Pulmonary artery endothelial cell (primary cell): ENCODE measurements at places on chromosomes 6 and 20. TPM values are rescaled to one million over a fixed set of nuclear protein-coding genes. Genes with fewer than 3 reads are reported as not detected.

DNA sequence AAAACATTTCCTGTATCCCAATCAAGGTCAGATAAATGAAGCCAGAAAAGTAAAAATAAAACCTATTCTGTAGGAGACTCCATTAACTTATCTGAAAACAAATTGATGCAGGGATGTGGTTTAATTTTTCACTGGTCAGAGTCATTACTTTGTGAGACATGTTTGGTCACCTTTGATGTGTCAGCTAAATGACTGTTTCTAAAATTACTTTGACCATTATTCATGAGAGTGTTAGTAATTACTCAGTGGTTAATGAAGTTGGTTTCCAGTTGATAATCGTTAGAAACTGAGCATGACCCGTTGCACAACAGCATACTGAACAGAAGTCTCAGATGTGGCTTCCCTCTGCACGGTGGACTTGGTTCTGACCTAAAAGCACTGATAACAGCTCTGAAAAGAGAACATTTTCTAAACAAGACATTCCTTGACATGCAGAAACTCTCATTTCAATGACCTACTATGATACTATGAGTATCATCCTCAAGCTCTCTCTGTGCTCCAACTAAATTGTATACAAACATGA, 410.5 kb upstream of the RNF217 start:
- no peak for DNase-seq

- DNase-seq: no peak
These were observed 33.1 kb upstream of the ASF1A start for GRCh38 chr6:118860880-118861279.

GRCh38 chr6:25118038-25118437, 161.1 kb upstream of the CARMIL1 start:
- no peak for DNase-seq

DNA sequence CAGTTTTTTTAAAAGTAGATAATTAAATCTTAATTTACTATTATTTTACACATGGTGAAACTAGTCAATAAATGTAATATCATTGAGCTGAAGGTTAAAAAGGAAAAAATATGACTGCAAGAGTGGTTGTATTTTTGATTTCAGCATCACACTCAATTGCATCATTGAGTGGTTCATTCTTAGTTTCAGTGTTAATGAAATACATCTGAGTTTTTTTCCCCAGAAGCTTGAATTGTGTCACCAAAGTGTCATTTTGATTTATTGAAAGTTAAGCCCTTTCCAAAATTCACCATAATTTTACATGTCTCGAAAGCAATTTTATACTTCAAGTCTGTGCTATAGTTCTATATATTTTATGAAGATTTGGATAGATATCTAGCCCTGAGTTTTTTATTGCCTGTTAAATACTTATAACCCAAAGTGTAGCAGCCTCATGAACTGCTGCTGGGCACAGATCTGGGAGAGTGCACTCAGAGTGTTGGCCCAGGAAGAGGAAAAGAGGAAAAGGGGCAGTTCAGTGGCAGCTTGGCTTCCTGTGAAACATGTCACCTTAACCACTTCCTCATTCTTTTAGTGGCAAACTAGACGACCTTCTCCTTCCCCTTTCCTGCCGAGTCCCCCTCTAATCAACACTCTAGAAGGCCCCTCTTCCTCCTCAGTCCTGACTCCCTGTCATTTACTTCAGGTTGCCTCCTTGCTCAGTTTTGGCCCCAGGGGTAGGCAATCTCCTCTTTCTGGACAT, 140.7 kb downstream of the ESR1 start:
- DNase-seq: no peak

GRCh38 chr6:163459536-163459935, 45.0 kb downstream of the QKI start:
- DNase-seq: no peak

DNA sequence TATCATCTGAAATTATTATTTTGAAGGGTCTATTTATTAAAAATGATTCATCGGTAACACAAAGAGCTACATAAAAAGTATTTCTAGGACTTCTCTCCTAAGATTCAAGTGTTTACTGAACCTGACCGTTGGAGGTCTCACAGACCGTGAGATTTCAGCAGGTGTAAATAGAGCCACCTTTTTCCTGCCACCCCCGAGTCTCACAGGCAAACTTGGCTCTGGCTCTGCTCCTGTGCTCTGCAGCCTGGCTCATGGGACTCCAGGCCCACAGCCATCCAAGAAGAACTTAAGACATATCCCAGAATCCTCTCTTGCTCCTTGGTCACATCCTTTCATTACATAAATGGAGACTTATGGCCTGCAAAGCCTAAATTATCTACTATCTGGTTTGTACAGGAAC, 67.8 kb upstream of the AGPAT4 start:
- no peak for DNase-seq

DNA sequence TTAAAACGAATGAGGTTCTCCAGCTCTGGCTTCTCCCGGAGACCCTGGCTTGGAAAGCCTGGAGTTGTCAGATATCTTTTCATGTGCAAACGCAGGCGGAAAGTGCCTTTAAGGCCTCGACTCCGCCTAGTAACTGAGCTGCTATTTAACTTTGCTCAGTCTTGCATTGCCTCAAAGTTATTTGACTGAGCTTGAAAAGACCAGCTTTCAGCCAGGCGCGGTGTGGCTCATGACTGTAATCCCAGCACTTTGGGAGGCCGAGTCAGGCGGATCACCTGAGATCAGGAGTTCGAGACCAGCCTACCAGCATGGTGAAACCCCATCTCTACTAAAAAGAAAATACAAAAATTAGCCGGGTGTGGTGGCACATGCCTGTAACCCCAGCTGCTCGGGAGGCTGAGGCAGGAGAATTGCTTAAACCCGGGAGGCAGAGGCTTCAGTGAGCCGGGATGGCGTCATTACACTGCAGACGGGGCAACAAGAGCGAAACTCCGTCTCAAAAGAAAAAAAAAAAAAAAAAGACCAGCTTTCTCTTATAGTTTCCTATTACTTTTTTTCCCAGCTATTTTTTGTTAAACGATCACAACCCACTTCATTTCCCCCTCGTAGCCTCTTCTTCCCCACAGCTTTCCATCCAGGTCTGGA, 1.9 kb downstream of the GCNT2 start:
- no peak for DNase-seq

DNA sequence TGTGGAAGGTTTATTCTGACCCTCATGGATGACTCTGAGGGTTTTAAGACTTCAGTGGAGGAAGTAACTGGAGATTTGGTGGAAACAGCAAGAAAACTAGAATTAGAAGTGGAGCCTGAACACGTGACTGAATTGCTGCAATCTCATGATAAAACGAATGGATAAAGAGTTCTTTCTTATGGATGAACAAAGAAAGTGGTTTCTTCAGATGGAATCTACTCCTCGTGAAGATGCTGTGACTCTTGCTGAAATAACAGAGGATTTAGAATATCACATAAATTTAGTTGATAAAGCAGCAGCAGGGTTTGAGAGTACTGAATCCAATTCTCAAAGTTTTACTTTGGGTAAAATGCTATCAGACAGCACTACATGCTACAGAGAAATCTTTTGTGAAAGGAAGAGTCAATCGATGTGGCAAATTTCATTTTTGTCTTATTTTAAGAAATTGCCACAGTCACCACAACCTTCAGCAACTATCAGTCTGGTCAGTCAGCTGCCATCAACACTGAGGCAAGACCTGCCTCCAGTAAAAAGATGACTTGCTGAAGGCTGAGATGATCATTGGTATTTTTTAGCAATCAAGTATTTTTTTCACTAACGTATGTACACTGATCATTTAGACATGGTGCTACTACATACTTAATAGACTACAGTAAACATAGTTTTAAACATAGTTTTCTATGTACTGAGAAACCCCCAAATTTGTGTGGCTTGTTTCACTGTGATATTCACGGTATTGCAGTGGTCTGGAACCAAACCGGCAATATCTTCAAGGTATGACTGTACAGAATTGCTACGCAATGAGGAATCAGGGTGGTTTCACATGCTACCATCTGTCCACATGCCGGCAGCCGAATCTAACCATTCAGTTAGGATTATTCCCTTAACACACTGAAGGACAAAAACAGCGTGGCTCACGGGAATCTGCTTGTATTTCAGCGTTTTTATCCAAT, 149.0 kb downstream of the MYB start:
- no peak for DNase-seq

- no peak for DNase-seq
These were observed 171.1 kb upstream of the SPTLC3 start for GRCh38 chr20:12837646-12838045.

GRCh38 chr6:3869284-3869631, 20.1 kb downstream of the FAM50B start:
- no peak for DNase-seq

The LPA gene
- not detected in 2 replicates for total RNA-seq

The PTK6 gene
- 0.07 and 0.13 TPM in 2 replicates for total RNA-seq

The NCR2 gene
- total RNA-seq: not detected in 2 replicates

The SIRPB2 gene
- 1.2 and 1.6 TPM in 2 replicates for total RNA-seq

- no peak for DNase-seq
These were observed 165.1 kb downstream of the ARID1B start for GRCh38 chr6:156942266-156942665.

The RIPOR3 gene
- total RNA-seq: under 0.01 TPM in 1 of 2 replicates, not detected in the other

- DNase-seq: no peak
These were observed 382.3 kb downstream of the CD83 start for GRCh38 chr6:14499841-14500240.

DNA sequence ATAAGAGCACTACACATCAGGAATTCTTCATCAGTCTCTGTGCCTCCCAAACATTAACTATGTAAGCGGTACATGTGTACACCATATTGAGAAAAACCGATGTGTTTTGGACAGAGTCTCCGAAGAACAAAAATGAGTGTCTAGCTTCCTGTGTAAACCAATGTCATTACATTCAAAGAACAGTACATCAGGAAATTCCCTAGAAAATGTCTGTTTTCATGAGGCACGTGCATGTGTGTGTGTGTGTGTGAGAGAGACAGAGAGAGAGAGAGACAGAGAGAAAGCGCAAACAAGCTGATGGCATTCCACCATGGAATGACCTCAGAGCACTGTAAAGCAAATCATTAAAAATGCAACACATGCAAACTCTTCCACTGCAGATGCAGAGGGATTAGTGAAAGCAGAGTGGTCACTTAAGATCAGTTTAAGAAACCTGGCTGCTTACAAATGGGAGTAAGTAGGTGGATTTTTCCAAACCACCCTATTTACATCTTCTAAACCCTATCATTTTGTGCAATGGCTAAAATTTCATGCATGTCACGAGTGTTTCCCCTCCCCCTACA, 133.9 kb downstream of the HIVEP2 start:
- no peak for DNase-seq

DNA sequence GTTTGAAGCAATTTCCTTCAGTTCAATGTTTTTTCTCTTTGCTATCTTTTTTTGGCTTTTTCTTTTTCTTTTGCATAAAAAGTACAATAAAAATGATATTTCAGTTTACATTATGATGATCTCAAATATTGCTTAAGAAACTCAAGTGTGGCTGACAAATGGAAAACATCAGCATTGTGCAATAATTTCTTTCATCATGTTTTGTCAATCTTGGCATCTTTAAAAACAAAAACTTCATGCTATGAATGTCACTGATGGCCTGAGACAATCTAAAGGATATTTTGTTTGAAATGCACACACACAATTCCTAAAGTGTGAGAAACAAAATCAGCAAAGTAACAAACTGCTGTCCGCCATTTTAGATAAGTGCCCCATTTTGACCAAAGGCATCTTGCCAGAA, 13.9 kb upstream of the MTCL3 start:
- no peak for DNase-seq

DNA sequence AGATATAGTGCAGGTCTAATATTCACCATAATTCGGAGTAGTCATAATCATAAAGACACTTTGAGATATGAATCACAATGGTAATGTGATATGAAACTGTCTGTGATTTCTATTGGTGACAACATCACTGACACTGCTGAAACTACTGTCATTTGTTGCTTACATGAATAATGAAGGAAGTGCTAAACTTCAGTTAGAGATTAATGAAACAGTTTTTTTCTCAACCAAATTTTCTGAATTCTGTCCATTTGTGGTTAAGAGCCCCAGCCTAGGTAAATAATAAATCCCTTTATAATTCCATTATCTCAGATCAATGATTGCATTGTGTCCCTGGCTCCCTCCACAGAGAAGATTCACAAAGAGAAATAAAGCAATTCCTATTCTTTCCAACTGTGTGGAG, 122.6 kb downstream of the HIVEP2 start:
- no peak for DNase-seq

The KIF25 gene
- not detected in 2 replicates for total RNA-seq

DNA sequence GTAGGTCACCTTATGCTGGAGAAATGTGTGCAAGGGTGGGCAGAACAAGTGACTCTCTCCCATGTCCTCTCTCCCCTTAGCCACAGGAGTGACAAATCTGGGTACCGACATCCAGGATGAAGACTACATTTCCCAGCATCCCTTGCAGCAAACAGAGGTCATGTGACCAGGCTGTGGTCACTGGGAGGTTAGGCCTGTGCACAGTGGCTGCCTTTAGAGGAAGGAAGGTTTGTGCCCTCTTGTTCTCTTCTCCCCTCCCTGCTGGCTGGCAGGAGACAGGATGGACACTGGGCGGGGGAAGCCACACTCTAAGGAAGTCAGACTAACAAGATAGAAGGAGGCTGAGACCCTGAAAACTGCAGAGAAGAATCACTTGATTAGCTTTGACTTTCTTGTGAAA, 360.2 kb downstream of the PREX1 start:
- no peak for DNase-seq

The SNAP25 gene
- total RNA-seq: 0.25 TPM in 1 of 2 replicates, not detected in the other

The RNF144B gene
- total RNA-seq: 113 and 148 TPM in 2 replicates

DNA sequence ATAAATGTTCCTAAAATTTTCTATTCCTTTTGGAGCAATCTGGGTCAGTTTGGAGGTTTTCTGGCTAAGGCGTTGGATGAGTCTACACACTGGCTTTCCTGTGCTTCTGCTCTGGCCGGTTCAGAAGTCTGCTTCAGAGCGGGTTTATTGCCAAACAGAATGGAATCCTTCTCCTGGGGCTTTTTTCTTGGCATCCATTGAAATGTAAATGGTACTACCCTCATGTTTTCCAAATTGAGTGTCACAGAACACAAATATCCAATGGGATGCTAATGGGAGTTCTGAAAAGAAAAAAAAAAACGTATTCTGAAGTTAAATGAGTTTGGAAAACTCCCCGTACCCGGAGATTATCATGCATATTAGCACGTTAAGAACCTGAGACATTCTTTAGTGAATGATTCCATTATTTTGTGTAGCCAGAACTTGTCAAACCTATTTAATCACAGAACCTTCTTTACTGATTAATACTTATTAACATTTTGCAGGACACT, 930.3 kb downstream of the QKI start:
- no peak for DNase-seq

DNA sequence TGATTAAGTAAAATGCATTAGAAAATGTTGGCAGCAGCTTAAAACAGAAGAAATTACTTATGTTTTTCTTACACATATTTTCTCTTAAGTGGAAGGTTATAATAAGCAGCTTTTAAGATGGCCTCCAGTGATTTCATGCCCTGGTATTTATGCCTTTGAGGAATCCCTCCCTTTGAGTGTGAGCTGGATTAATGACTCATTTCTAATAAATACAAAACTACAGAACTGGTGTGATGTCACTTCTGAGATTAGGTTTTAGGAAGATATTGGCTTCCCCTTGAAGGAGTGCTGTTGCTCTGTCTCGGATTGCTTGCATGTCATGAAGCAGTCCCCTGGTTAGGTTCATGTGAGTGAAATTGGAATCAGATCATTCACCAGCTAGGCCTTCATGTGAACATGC, 143.2 kb upstream of the EPHA7 start:
- no peak for DNase-seq

- DNase-seq: no peak
These were observed 3.2 kb downstream of the PCMT1 start for GRCh38 chr6:149752600-149753373.
